ENCODE measurements at places on chromosomes 11 and 22.

- DNase-seq, result no peak
These were observed 22.3 kb upstream of the MMP20 start for GRCh38 chr11:102647430-102647829.

DNA sequence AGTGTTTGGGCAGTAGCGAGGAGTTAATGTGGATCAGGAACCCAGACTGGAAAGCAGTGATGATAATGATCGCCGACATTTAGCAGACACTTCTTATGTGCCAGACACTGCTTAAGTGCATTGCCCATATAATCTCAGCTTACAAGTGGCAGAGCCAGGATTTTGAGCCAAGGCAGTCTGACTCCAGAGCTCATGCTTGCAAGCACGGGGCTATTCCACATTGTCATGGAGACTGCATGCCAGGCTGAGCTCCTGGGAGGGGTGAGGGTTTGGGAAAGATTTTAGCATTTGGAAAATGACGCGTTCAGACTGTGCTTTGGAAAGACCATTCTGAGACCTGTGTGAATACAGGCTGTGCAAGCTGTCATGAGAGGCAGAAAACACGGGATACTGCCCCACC lies 302.7 kb downstream of the DDX10 start:
- DNase-seq, result no peak

GRCh38 chr11:76023236-76024068 lies 182.8 kb downstream of the WNT11 start:
- no peak for DNase-seq

GRCh38 chr11:69309631-69310280 lies 15.8 kb downstream of the MYEOV start:
- no peak for DNase-seq

DNA sequence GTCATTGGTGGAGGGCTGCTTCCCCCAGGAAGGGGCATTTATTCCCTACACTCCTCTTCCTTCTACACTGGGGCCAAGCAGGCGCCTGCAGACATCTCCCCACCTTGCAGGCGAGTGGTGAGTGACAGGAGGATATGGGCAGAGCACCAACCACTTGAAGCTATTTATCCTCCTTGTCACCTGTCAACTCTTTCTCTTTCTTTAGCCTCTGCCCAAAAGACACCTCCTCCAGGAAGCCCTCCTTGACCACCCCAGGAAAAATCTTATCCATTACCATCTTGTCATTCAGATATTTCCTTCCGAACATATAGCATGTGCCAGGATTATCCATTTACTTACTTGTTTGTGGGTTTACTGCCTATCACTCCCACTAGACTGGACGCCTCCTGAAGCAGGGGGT lies 362.4 kb downstream of the MN1 start:
- no peak for DNase-seq

- no peak for DNase-seq
These were observed 2.1 kb downstream of the TPCN2 start for GRCh38 chr11:69050592-69051380.

- DNase-seq, result no peak
These were observed 89.1 kb downstream of the LARGE1 start for GRCh38 chr22:33831207-33831606.

DNA sequence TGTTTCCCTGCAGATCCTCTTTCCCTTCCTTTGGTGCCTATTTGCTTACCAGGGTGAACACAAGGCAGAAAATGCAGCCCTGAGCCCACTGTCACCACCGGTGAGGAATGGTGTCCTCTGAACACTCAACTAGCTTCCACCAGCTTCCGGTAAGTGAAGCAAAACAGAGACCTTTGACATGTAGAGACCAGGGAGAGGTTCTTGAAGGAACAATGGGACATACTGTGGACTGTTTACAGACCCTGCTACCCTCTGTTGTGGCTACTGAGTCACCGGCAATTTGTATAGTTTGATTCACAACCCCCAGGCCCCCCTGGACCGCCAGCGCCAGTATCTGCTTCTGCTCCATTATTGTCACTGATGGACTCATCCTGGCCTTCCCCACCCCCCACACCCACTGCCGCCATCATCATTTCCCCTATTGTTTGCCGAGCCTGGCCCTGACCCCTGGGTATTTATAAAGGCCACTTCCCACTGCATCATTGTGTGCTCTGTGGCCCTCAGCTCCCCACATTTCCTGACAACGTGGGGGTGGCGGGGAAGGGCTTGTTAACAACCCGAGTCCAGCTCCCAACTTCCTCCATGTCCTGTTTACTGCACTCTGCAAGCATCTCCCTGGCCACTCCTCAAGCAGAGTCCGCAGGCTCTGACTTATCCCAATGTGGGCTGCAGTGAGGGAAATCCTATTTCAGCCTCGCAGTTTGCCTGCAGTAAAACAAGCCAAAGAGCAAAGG lies 252.9 kb downstream of the ETS1 start:
- DNase-seq, result no peak

DNA sequence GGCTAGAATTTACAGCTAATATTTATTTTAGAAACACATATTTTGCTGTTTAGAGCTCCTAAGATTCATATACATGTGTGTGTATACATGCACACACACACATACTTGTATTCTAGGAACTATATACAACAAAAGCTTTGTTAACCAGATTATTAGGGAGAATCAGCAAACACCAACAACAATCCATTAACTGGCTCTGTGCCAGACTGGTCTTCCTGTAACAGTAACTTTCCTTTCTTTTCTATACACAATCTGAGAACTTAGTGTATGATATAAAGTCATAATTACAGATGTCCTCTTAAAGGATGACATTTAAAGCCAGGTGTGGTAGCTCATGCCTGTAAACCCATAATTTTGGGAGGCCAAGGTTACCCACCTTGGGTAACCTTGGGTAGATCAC lies 49.5 kb upstream of the CLNS1A start:
- DNase-seq, result no peak

DNA sequence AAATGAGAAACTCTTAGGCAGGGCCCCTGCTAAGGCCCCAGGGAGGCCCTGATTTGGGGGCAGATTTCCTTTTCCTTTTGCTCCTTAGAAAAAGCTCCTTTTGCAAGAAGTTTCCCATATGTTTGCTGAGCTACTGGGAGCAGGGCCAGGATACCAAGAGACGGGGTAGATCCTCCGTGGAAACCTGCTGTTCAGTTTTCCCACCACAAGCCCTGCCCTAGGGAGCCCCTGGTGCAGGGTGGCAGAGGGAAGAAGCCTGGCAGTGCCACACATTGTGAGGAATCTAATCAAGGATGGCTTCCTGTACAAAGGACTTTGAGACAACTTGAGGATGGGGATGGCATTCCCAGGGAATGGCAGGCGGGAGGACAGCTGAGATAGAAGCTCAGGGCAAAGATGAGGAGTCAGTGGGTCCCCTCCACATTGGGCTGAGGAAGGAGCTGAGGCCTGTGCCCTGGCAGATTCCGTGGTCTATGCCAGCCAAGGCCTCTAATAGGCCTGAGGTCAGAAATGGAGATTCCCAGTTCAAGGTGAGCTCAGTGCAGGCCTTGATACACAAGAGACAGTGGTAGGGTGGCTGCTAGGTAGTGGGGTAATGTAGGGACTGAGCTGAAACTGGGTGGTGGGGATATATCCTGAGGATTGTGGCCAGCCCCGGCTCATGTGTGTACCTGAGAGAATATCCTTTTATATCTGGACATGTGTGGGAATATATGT lies 15.0 kb downstream of the TUB start:
- no peak for DNase-seq

Measured in NCI-H526 (cell line).